ENCODE measurements at places on chromosomes 12 and 14.

DNA sequence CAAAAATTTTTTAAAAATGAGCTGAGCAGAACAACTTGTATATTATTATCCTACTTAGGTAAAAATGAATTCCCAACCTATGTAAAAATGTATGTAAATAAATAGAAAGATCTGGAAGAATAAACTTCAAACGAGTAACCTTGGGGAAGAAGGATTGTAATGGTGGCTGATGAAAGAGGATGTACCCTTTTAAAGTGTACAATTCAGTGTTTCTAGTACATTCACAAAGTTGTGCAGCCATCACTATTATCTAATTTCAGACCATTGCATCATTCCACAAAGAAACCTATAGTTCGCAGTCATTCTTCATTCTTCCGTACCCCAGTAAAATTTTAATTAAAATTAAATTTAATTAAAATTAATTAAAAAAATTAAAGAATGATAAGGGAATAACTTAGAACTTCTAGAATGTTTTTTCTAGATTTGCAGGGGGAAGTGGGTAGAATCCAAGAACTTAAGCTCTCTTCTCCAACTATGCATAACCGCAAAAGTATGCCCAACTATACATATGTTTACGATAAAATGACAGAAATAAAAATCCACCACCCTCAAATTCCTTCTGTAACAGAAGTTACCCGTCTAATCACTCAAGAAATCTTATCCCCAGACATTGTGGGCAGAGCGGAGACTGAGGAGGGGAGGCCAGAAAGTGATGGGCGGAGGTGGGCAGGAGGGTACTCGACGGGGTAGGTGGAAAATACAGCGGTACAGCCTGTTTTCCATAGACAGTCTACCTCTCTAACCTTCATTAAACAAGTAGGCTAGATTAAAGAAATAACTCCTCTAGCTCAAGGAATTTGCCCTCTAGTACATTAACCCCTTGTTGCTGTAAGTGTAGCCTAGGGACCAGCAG is 921 bp downstream of the DEPDC4 start:
- DNase-seq: no peak

GRCh38 chr14:99940064-99940463 is 125.2 kb upstream of the EVL start:
- no peak for DNase-seq

DNA sequence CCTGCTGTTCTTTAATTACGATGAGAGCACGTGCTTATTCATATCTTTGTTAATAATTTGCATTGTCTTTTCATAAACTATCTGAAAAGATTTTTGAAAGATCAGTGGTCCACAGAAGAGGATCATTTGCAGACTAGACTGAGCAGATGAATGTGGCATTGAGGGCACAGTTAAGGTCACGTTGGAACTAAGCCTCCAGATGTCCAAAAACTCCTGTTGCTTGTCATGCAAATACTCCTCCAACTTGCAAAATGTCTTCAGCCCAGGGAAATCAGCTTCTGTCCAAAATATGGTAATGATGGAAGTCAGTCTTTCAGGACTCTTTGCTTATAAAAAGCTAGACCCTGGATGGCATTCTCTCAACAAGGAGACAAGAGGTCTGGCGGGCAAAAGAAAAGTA is 201.6 kb upstream of the TMEM260 start:
- DNase-seq: no peak

GRCh38 chr12:49109641-49110463 is 795 bp downstream of the LMBR1L start:
- peak; percentile 42 for DNase-seq

GRCh38 chr14:20732979-20733635 is 12.6 kb upstream of the EDDM3A start:
- DNase-seq: no peak
